Stimulated activated CD4-positive, alpha-beta T cell treated with anti-CD3 and anti-CD28 coated beads, Interleukin-1b, Interleukin-23, amount 100 ng/mL, for 1 hour (primary cell): ENCODE measurements at places on chromosomes 4 and X.

- DNase-seq, result no peak
Measured at GRCh38 chr4:15738877-15739276, 36.0 kb downstream of the BST1 start.

DNA sequence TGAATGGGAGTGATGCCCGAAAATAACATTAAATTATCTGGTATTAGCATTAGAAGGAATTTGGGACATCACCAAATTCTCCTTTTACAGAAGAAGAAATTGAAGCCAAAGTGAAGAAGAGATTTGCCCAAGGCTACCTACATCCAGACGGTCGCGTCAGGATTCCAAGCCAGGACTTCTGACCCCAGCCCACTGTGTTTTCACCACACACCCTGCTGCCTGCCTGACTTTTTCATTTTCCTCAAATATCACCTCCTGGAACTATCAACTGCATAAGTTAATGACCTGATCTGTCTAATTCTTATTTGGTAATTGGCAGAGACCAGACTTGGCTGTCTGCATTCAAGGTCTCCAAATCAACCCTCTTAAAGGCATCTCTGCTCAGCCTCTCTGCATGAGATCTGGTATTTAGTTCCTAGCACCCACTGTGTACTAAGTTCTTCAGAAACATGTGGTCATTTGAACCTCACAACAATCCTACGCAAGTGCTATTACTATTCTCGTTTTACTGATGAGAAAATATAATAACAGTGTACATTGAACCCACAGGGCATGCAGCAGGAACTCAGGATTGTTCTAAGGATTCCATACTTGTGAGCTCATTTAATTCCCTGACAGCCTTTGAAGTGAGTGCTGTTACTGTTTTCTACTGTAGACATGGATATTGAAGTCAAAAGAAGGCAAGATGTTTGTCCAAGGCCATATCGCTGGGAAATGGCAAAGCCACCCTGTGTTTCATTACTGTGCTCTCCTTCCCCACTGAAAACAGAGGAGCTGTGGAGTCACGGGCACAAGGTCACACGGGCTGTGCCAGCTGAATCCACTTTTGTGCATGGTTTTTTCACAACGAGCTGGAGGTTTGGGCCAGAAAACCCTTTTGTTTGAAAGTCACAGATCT lies 195.2 kb upstream of the C1QTNF7 start:
- no peak for DNase-seq

GRCh38 chr4:48792348-48793006 lies 12.4 kb upstream of the FRYL start:
- no peak for DNase-seq

DNA sequence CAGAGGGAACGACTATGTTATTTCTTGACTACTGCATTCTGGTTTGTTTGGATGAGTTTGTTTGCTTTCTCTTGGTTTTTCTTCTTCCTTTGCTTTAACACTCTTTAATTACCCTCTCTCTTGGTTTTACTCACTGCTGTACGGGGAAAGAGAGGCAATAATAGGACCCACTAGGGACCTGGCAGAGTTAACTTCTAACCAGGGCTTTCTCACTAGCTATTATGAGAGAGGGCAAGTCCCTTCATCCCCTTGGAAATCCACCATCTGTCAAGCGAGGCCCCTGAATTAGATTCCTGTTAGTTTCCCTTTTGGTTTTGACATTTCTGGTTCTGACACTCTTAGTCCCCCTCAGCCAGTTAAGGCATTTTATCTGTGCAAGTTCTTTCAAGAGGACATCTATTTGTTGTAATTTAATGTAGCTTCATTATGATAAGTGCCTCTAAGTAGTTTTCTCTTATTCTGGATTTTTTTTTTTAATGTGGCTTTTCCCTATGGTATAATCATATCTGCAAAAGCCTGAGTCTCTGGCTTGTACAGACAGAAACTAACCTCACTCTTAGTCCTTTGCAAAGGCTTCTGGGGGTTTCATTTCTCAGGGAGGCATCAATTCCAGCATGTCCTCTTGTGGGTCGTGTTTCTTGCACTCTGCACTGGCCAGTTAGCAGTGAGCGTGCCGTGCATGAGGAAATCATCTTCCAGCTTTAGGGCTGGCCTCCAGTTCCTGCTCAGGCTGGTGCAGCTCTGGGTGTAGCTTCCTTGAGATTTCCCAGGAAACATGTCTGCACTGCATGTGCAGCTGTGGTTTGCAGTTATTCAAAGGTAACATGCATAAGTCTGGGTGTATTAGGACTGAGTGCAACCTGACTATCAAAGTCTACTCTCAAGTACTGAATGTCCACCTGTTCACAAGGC lies 221.3 kb downstream of the STIM2 start:
- no peak for DNase-seq

- no peak for DNase-seq
Measured at GRCh38 chr4:185222598-185222997, 13.2 kb downstream of the SNX25 start.

DNA sequence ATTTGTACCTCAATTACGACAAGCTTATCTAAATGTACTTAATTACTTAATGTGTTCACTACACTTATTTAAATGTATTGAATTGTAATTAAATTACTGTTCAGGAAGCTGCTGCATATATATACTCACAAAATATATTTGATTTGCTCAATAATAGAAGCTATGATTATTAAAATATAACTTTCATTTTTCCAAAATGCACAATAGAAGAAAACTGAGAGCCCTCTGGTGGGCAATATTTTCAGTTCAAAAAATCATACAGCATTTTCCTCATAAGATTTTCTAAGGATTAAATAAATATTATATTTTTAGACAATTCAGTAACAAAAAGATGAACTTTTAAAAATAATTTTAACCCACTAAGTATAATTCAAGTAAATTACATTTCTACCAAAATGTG lies 217.3 kb downstream of the DKK2 start:
- no peak for DNase-seq

- no peak for DNase-seq
Measured at GRCh38 chr4:85393201-85393600, 81.7 kb upstream of the ARHGAP24 start.

DNA sequence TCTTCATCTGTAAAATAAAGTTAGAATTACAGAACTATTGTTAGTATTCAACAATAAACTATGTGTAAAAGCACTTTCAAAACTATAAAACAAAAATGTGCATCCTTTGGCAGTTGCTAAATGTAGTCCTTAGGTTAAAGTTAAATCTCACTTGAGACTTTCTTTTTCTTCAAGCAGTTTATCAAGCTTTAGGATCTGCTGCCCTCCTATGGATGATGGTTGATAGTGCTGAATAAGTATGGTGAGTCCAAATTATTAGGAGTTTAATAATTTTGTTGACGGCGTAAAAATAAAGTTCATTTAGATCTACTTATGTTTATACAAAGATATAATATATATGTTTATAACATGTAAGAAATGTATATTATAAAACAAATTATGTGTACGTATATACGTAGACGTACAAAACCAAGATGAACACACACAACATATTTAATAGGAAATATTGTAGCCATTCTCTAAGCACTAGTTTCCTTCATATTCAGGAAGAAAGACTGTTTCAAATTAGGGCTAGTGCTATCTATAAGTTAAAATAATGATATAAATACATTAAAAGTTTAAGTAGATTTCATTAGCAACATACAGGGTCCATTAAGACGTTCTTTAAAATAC lies 22.3 kb downstream of the UGT2A2 start:
- no peak for DNase-seq

DNA sequence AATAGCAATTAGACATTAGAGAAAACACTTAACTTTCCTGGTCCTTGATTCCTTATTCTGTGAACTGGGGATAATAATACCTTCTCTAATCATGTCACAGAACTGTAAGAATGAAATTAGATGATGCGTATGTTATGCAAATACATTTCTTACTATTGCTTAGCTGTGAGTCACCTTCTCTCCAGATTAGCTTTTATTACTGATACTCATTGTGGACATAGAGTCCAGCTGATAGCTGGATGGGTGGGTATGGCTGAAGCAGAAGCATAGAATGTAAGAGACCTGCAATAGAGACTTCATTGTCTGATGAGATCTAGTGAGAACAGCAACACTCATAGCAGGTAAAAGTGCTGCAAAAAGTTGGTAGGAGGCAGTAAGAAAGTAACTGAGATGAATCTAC lies 437.2 kb upstream of the ZFP42 start:
- DNase-seq, result no peak

DNA sequence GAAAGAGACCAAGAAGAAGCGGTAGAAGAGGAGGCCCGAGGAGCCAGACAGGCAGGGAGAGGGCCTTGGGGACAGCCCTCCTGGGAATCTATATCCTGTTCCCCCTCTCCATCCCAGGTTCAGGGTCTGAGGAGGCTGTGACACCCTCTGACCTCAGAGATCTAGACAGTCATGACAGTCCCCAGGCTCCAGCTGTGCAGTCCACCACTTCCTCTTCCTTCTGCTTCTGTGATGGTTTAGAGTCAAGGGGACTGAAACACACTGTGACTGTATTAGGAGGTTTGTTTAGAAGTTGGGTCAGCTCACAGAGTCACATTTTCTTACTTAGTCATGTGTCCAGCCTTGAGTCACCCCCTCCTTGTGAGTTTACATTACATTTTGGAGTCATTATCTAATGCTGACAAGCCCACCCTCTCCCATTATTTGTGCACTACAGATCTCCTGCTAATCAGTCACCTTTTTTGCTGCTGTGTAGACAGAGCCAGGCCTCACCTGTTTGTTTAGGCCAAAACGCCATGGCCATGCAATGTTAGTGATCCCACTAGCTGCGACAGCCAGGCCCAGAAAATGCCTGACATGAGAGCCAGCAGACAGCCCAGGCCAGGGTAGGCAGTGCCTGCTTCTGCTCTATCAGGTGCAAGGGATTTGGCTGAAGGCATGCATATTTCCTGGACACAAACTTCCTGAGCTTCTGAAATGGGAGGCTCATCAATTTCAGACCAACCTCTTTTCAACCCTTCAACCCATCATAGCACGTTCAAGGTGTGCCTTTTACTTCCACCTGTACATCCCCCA lies 26.0 kb downstream of the MANBA start:
- no peak for DNase-seq

- DNase-seq, result no peak
Measured at GRCh38 chrX:123175366-123176122, 8.5 kb upstream of the GRIA3 start.

DNA sequence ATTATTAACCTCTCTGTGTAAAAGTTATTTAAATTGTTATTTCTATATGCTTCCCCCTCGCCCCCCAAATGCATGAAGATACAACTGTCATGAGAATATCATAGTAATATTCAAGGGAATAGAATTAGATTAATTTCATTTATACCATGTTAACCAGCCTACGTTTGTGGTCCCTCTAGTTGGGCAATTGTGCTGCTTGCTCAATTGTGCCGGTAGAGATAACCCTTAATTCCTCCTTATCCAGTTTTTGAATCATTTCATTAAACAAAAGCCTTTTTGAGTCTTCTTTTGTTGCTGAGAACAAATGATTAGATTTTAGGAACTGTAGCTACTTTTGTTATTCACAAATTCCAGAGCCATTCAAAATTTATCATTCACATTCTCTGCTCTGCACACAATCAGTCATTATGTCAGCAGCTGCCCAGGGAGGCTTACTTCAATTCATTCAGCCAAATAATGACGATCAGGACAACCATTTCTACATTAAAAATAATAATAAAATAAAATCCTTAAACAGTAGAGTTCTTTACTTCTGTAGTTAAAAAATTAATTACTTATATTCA lies 98.1 kb downstream of the ADGRL3 start:
- DNase-seq, result no peak

- DNase-seq, result no peak
Measured at GRCh38 chr4:184246426-184246825, 28.8 kb upstream of the ENPP6 start.

- no peak for DNase-seq
Measured at GRCh38 chr4:114734594-114734993, 136.0 kb downstream of the UGT8 start.

GRCh38 chrX:152930516-152930915 lies 32.6 kb downstream of the ZNF185 start:
- no peak for DNase-seq

GRCh38 chr4:149238097-149238496 lies 577.5 kb downstream of the IQCM start:
- DNase-seq, result no peak

- no peak for DNase-seq
Measured at GRCh38 chr4:126850286-126850685, 782.5 kb upstream of the INTU start.

- no peak for DNase-seq
Measured at GRCh38 chr4:78737035-78737434, 39.1 kb upstream of the BMP2K start.

- DNase-seq, result no peak
Measured at GRCh38 chr4:38343608-38344007, 320.4 kb upstream of the KLF3 start.

- DNase-seq, result no peak
Measured at GRCh38 chrX:39574178-39574577, 523.6 kb downstream of the BCOR start.

DNA sequence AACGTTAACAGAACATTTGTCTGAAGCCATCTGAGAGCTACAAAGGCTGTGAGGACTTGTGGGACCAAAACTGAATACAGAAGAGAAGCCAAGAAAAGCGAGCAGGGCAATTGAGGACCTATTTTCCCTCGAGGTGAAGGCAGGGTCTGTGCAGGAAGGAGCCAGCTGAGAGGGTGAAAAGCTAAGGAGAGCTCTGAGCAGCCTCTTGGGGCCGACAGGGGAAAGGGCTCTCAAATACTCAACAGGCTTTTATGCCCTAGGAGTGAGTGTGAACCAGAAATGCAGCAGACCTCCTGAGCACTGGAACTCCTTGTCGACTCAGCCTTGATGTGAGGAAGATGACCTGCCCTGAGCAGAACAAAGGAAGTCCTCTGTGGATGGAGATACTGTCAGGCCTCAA lies 54.2 kb downstream of the C4orf50 start:
- no peak for DNase-seq
